M059J (cell line): ENCODE measurements at places on chromosomes 6 and 20. TPM values are rescaled to one million over a fixed set of nuclear protein-coding genes. Genes with fewer than 3 reads are reported as not detected.

The SMPDL3A gene
- 3.1 and 7.2 TPM in 2 replicates for total RNA-seq

The BLCAP gene
- total RNA-seq, result 91.2 and 112 TPM in 2 replicates

The PPP1R16B gene
- not detected in 2 replicates for total RNA-seq

The RRAGD gene
- 1.6 and 2.1 TPM in 2 replicates for total RNA-seq

The FAM184A gene
- 0.79 and 5.4 TPM in 2 replicates for total RNA-seq

The RAB32 gene
- total RNA-seq, result 91.6 and 101 TPM in 2 replicates

The C6orf52 gene
- total RNA-seq, result 0.32 and 0.44 TPM in 2 replicates

The MYMX gene
- not detected in 2 replicates for total RNA-seq

The RIPOR3 gene
- 1.5 and 1.9 TPM in 2 replicates for total RNA-seq

The CD109 gene
- 24.0 and 39.3 TPM in 2 replicates for total RNA-seq

DNA sequence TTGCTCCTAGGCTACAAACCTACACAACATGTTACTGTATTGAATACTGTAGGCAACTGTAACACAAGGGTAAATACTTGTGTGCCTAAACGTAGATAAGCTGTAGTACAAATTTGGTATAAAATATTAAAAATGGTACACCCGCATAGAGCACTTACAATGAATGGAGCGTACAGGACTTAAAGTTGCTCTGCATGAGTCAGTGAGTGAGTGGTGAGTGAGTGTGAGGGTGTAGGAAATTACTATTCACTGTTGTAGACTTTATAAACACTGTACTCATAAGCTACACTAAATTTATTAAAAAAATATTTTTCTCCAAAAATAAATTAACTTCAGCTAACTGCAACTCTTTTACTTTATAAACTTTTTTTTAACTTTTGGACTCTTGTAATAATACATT is 391.6 kb downstream of the ADGRB3 start:
- DNase-seq, result peak; percentile 56

DNA sequence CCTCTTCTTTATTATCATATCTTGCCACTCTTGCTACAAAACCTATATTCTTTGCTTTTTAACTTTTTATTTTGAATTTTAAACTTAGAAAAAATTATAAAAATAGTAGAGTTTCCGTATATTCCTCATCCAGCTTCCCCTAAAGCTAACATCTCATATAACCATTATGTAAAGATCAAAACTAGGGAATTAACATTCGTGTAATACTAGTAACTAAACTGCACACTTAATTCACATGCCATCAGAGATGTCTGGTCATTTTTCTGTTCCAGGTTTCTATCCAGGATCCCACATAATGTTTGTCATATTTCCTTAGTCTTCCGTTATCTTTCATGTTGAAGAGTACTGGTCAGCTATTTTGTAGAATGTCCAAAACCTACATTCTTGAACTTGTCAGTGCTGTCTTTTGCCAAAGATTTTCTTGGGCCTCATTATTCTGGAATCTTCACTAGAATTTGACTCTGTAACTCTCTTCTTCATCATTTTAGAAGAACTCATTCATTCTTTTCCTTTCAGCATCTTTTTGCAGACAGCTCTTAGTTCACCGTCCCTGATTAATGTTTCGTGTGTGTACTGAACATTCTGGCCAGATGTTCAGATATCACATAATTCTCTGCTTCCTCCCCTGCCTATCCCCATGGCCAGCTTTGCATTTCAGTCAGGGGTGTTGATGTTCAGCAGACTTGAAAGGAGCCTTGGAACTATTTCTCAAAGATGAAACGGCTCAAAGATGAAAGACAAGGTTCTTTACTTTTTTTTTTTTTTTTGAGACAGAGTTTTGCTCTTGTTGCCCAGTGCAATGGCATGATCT is 9.4 kb downstream of the CTNNBL1 start:
- no peak for DNase-seq

DNA sequence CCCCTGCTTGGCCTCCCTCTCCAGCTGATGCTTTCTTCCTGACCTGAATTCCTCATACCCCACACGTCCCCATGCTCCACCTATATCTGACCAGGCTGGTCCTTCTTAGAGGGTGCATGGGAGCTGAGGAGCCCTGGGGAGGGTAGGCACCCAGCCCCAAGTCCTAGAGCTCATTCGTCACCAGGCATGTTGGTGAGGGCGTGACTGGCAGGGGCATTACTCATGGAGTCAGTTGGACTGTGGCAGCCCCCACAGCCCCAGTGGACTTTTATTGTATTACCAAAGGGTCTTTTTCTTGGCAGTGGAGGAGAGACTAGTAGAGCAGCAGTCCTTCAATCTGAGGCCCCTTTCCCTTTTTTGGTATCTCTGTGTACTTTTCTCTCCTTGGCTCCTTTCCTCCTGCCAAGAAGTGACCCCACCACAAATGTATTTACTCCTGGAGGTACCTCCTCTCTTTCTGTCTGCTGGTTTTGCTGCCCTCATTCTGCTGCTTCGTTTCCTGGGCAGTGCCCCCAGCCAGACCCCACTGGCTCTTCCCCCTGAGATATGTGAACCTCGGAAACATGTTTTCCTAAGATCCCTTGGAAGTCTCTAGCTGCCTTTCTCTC is 10.4 kb upstream of the SGK2 start:
- no peak for DNase-seq

DNA sequence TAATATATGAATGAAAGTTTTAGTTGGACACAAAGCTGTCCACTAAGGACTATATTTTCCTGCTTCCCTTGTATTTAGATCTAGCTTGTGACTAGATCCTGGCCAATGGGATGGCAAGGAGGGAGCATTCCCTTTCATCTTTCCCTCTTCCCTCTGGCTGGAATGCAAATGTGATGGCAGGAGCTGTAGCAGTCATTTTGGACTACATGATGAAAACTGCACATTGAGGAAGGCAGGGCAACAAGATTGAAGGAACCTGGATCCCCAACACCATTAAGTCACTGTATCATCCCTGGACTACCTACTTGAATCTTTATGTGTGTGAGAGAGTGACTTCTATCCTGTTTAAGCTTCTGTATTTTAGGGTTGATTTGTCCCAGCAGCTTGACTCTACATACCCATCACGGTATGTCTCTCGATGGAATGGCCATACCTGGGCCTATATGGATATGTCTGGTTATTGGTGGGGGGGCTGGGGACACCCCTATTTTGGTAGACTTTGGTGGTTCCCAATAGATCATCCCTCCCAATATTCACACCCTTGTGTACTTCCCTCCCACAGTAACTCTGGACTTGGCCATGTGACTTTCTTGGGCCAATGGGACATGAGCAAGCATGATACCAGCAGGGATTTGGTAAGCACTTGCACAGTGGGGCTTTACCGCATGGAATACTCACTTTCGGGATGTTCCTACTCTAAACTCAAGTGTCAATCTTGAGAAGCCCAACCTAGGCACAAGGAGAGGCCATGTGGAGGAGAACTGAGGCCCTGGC is 128.5 kb downstream of the VEGFA start:
- DNase-seq, result no peak

DNA sequence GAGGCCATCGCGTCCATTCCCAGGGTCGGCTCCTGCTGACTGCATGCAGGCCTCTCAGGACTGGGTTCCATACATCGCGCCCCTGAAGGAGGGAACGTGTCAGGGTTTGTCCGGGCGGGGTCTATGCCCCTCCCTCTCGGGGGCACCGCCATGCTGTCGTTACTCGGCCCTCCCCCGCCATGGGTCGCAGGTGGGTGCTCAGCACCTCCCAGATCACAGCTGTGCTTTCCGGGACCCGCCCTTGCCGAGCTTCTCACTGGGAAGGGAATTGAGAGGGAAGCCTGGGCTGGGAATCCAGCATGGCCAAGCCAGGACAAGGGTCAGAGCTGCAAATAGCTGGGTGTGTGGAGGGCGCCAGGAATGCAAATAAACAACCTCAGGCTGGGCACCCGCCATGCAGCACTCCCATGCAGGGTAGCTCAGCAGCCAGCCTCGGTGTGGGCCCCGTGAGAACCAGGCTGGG is at the start of gene FRMD1:
Gene FRMD1, minus strand, starts transcription at position 270 of the 463 bp plus-strand sequence. Its CDS starts 118 bp downstream, at position 152.
- DNase-seq, result no peak

GRCh38 chr6:27188885-27189418 is 58.5 kb upstream of the PRSS16 start:
- peak; percentile 91 for DNase-seq

DNA sequence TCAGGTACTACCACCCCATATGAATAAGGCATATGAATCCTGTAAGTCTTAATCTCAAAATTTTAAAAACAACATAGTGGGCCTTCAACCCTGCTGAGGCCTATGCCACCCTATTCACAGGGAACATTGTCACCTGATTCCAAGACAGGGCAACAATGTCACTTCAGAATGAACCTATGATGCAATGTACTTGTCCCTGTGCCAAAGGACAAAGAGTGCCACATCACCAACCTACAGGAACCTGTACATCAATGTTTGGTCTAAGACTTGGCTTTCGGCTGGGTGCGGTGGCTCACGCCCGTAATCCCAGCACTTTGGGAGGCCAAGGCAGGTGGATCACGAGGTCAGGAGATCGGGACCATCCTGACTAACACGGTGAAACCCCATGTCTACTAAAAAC is 318.5 kb upstream of the JARID2 start:
- DNase-seq, result no peak

GRCh38 chr6:87237804-87238203 is 82.4 kb downstream of the ZNF292 start:
- peak; percentile 8 for DNase-seq

DNA sequence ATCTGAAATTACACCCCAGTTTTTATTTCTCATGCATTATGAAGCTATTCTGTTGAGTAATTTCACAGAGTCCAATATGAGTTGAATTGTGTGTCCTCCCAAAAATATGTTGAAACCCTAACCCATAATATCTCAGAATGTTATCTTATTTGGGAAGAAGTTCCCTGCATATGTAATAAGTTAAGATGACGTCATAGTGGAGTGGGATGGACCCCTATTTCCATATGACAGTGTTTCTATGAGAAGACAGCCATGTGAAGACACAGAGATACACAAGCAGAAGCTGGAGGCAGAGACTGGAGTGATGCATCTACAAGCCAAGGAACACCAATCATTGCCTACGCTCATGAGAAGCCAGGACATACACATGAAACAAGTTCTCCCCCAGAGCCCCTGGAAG is 81.3 kb downstream of the RFPL4B start:
- no peak for DNase-seq

DNA sequence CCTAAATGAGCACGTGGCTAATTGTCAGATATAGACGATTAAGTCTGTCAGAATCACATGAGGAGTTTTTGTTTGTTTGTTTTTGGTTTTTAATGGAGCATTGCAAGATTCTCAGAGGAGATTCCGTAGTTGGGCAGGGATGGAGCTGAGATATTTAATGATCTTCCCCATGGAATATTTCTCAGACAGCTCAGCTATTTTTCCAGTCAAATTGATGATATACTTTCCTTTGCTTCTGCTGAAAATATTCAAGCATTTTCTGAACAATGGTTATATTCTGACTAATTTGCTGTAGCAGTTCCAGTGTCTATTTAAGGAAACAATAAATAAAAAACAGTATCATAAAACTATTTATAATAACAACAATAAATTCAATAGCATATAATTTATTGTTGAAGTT is 348.4 kb downstream of the KIF16B start:
- DNase-seq, result no peak

- DNase-seq, result peak; percentile 27
Observed at GRCh38 chr20:37615340-37616109, 78.3 kb upstream of the CTNNBL1 start.

DNA sequence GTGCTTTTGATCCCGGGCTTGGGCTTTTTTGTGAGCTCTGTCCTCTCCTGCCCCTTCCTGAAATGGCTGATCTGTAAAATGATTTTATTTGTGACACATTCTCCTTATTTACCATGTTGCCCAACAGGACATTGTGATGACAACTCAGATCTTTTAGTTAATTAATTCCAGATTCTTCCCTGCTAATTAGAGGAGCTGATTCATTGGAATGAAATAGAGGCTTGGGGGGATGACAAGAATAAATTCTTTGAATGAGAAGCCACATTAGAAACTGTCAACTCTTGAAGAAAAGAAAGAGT is 26.1 kb upstream of the GABRR1 start:
- DNase-seq, result no peak

GRCh38 chr6:62980093-62980492 is 231.2 kb upstream of the FKBP1C start:
- DNase-seq, result no peak

DNA sequence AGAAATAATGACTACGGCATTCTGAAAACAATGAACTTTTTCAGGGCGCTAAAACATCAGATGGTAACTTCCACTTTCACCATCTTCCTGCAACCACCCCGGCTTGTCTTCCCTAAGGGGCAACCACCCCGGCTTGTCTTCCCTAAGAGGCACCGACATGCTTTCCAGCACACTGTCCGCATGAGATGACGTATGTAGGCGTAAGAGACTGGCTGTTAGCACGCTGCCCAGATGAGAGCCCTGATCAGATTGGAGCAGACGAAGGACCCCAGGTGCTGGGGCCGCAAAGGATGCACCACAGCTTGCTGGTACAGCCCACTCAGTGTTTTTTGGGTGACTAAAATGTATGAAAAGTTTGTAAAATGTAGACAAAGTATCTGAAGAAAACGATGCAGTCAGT is 29.3 kb downstream of the ASCC3 start:
- DNase-seq, result no peak

GRCh38 chr20:57117296-57117695 is 149.1 kb downstream of the BMP7 start:
- no peak for DNase-seq

DNA sequence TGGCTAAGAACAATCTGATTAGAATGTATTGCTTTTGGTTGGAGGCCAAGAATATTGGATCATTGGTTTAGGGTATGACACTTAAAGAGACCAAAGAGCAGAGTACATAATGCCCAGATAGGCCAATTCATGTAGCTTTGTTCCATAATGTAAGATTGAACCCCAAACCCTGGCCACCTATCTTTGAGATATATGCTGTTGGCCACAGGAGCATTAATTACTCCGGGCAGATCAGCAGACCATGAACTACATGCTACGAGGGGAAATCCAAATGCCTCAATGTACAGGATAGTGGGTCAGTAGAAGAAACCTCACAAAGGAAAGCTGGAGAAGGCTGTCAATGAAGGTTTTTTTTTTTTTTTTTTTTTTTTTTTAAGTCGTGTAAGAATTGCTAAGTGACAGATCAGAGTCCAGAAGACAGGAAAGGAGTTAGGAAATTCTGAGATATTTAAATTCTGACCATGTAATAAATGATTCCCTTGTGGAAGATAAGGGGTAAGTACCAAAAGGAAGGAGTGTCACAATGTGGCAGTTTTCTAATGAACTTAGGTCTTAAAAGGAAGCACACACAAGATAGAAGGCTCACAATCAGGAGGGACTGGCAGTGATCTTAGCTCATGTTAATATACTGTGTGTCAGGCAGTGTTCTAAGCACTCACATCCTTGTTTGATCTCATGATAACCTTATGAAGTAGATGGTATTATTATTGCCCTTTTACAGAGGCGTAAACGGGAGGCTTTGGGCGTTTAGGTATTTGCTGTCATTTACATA is 61.4 kb downstream of the CARMIL1 start:
- DNase-seq, result no peak

DNA sequence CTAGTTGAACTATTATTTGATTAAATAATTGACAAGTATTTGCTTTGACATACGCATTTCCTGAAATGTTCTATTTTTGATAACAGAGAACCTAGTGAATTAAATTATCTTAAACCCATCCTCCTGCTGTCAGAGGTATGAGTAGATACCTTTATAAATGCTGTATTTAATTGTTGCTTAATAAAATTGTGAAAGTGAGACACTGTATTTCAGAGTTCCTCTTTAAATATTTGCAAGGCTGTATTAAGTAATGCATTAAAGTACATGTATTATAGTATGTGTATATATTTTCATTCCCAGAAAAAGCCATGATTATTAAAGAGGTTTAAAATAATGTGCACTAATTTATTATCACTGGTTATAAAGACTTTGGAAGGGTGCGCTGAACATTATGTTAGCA is 483.8 kb downstream of the TFAP2B start:
- no peak for DNase-seq

GRCh38 chr6:91827151-91827550 is 1240.3 kb upstream of the MAP3K7 start:
- no peak for DNase-seq

GRCh38 chr6:93259332-93259731 is 160.0 kb downstream of the EPHA7 start:
- no peak for DNase-seq
